ENCODE measurements at places on chromosomes 3 and 15.

GRCh38 chr3:158562674-158563073, 8.3 kb upstream of the MLF1 start:
- DNase-seq = no peak

DNA sequence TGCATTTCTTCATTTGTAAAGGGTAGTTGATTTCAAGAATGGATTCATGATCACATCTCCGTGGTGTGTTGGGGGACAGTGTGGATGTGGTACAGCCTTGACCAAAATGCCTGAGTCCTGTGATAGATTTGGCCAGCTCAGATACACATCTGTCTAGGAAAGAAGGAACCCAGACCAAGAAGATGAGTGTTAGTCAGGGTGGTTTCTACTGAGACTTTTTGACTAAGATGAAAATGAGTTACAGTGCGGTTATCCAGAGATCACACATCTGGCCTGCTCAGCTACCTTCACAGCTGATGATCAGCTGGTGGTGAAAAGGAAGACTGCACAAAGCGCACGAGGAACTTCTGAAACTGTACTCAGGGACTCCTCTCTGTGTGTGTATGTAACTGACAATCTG, 68.0 kb downstream of the FNDC3B start:
- peak; percentile 79 for DNase-seq

DNA sequence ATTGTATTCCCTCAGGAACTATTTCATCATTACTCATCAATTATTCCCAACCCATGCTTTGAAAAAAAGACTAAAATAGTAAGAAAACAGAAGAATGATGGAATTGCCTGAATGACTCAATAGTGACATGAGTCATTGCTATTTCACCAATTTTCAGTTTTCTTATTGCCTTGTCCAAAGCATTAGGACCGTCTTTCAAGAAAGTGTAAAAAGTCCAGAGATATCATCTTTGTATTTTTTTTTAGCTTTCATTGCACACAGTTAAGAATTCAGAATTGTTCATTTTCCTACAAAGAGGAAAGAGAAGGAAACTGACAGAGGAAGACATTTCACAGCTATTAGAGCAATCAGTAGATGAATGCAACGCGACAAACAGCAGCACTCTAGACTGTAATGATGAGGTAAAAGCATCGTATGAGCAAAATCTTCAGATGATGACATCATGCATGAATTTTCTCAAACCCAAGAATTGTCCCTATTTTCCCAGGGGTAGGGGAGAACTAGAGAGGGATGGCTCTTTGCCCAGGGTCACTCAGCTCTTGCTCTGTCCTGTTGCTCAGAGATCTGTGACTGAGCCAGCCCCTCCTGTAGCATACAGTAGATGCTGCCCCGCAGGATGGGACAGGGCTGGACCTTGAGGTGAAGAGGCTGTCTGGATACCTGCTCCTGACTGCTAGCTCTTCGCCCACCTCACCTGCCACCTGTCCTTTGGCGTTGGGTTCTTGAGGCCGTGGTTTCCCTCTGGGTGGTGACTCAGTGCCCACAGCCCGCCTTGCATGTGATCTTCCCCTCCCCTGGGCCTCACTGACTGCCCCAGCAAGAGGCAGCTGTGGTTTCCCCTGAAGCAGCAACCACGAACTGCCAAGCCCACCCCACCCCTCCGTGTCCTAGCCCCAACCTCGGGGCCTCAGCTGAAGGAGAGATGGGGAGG, 84.8 kb downstream of the PPCDC start:
- peak; percentile 84 for DNase-seq

DNA sequence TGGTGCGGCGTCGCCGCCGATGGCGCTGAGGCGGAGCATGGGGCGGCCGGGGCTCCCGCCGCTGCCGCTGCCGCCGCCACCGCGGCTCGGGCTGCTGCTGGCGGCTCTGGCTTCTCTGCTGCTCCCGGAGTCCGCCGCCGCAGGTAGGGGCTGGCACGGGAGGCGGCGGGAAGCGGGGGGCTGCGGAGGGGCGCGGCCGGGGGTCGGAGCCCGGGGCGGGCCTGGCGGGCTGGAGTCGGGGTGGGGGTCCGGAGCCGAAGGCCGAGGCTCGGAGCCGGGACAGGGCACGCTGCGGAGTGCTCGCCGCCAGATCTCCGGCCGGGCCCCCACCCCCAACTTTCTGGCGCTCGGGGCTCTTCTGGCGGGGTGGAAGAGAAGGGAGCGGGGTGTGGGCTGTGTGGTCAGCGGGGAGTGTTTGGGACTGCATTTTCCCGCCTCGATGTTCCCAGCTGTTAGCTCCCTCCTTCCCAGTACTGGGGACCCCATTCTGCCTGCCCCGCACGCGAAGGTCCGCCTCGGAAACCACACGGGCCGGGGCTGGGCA, 299 bp downstream of the TYRO3 start:
- no peak for DNase-seq

GRCh38 chr3:107969994-107970819, 120.6 kb downstream of the CD47 start:
- no peak for DNase-seq

- no peak for DNase-seq
Observed at GRCh38 chr3:25719321-25719720, 54.6 kb upstream of the TOP2B start.

DNA sequence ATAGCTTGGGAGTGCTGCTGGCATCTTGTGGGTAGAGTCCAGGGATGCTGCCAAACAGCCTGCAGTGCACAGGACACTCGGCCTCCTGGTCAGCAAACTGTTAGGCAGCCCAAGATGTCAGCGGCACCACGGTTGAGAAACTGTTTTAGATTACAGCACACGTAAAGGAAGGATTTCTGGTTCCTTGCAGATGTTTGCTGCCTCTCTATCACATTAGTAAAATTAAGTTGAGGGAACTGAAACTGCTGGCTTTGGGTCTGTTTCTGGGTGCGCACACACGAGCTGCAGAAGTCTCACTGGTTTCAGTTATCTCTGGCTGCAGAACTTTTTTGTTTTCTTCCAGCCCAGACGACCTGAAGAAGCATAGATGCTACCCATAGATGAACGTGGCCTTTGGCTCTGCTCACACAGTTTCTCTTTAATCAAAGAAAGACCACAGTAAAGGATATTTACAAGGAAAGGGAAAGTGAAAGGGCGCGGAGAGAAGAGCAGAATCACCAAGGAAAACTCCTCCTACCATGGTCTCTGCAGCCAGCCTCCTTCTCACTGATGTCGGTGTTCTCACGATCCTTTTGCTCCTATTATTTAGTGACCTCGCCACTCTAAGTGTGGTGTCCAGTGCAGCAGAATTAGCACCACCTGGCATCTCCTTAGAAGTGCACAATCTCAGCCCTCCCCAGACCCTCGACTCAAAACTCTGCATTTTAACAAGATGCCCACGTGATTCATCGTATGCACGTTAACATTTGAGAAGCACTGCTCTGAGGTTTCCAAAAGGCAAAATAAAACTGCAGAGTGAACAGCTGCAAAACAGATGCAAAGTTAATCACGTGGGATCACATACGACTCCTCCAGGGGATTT, 50.6 kb upstream of the AKAP13 start:
- DNase-seq = no peak

Measured in activated effector memory CD4-positive, alpha-beta T cell treated with anti-CD3 and anti-CD28 coated beads, Interleukin-2, amount 50 U/mL, for 16 hours (primary cell).